ENCODE measurements at places on chromosomes 2 and 18. TPM values are rescaled to one million over a fixed set of nuclear protein-coding genes. Genes with fewer than 3 reads are reported as not detected.

GRCh38 chr18:48975120-48975816 is 24.5 kb upstream of the SMAD7 start:
- H3K27me3 ChIP-seq = no peaks in the 10 kb centered on the region
- H3K4me1 ChIP-seq = peaks cover 5% of the 10 kb centered on the region
- no peak for DNase-seq
- no peaks in the 10 kb centered on the region for H3K36me3 ChIP-seq
- peak overlapping the region; percentile 87 for H3K4me3 ChIP-seq

GRCh38 chr2:204031056-204031455 is 94.5 kb downstream of the ICOS start:
- H3K27me3 ChIP-seq = no peaks in the 10 kb centered on the region
- no peak overlapping the region for H3K27ac ChIP-seq

GRCh38 chr18:36440614-36441013 is 143.1 kb downstream of the FHOD3 start:
- H3K27ac ChIP-seq = no peak overlapping the region
- no peaks in the 10 kb centered on the region for H3K4me1 ChIP-seq
- H3K4me3 ChIP-seq = no peak overlapping the region
- no peaks in the 10 kb centered on the region for H3K36me3 ChIP-seq

GRCh38 chr18:30527226-30527625 is 515.3 kb downstream of the DSC3 start:
- peak overlapping the region; percentile 4 for H3K27ac ChIP-seq
- no peaks in the 10 kb centered on the region for H3K4me1 ChIP-seq
- no peaks in the 10 kb centered on the region for H3K36me3 ChIP-seq
- DNase-seq = no peak
- no peaks in the 10 kb centered on the region for H3K27me3 ChIP-seq

DNA sequence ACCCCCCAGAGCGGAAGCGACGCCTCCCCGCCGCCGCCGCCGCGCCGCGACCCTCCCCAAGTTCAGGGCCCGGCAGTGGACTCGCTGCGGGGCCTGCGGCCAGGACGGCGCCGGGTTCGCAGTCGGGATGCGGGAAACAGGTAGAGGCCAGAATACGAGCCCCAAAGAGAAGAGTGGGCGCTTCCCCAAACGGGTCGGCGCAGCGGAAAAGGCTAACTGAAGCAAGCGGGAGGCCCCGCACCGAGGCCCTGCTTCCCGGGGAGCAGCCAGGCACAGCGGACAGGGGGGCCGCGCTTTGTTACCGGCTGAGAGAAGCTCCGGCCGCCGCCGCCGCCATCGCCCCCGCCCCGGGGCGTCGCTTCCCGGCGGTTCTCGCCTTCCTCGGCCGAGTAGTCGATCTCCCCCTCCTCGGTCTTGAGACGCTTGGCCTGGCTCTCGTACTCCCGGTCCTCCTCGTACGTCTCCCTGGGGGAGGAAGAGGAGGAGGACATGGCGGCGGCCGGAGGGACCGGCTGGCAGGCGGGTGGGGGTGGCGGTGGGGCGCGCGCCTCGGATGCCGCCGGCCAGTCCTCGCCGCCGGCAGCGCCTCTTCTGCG is 494 bp downstream of the HNRNPLL start:
- DNase-seq = peak; percentile 78
- H3K27ac ChIP-seq = peak overlapping the region; percentile 96
- H3K4me3 ChIP-seq = peak overlapping the region; percentile 98

- no peaks in the 10 kb centered on the region for H3K27me3 ChIP-seq
- H3K4me3 ChIP-seq = no peak overlapping the region
- DNase-seq = no peak
- H3K4me1 ChIP-seq = no peaks in the 10 kb centered on the region
Observed at GRCh38 chr2:183542606-183543005, 418.4 kb downstream of the NUP35 start.

- no peak overlapping the region for H3K27ac ChIP-seq
- no peak for DNase-seq
- H3K4me1 ChIP-seq = no peaks in the 10 kb centered on the region
- H3K27me3 ChIP-seq = no peaks in the 10 kb centered on the region
Observed at GRCh38 chr18:12637901-12638643, 19.8 kb downstream of the SPIRE1 start.

- no peak for DNase-seq
- no peaks in the 10 kb centered on the region for H3K4me1 ChIP-seq
- H3K4me3 ChIP-seq = no peak overlapping the region
- no peaks in the 10 kb centered on the region for H3K36me3 ChIP-seq
- no peak overlapping the region for H3K27ac ChIP-seq
- H3K27me3 ChIP-seq = no peaks in the 10 kb centered on the region
Observed at GRCh38 chr2:75007061-75007460, 48.6 kb downstream of the POLE4 start.

GRCh38 chr2:203960811-203961210 is 24.2 kb downstream of the ICOS start:
- H3K36me3 ChIP-seq = no peaks in the 10 kb centered on the region
- DNase-seq = no peak
- H3K4me3 ChIP-seq = no peak overlapping the region
- no peaks in the 10 kb centered on the region for H3K4me1 ChIP-seq
- no peak overlapping the region for H3K27ac ChIP-seq
- H3K27me3 ChIP-seq = no peaks in the 10 kb centered on the region

DNA sequence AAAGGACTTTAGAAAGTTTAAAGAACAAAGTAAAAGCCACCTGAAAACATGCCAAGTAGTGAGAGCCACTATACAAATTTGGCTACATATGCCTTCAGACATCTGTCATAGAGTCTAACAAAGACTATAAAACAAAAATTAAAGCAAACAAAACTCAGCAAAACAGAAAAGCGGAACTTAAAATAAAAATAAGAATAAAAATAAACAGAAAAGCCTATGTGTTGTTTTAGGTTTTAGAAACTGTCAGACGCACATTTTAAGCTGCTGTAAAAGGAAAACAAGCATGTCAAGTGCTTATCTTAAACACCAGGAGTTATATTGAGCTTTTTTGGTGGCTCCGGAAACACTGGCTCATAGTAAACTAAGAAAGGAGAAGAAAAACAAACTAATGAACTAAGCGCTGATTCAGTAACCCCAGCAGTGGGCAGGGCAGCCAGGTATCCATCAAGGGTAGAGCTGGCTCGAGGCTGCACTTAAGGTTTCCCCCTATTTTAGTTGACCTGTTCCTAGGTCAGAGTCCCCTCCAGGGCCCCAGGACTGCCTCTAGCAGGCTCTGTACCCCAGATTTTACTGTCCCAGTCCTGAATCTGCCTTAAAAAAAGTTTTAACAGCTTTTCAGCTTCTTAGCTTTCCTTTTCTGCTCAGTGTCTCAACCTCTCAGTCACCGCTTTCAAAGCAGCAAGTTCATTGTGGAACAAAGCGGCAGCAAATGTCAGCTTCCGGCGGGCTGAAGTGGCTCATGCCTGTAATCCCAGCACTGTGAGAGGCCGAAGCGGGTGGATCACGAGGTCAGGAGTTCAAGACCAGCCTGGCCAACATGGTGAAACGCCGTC is 15.4 kb upstream of the RMC1 start:
- no peak overlapping the region for H3K4me3 ChIP-seq
- H3K27me3 ChIP-seq = no peaks in the 10 kb centered on the region
- peaks cover 4% of the 10 kb centered on the region for H3K36me3 ChIP-seq
- no peak for DNase-seq
- H3K27ac ChIP-seq = no peak overlapping the region
- H3K4me1 ChIP-seq = peaks cover 4% of the 10 kb centered on the region

DNA sequence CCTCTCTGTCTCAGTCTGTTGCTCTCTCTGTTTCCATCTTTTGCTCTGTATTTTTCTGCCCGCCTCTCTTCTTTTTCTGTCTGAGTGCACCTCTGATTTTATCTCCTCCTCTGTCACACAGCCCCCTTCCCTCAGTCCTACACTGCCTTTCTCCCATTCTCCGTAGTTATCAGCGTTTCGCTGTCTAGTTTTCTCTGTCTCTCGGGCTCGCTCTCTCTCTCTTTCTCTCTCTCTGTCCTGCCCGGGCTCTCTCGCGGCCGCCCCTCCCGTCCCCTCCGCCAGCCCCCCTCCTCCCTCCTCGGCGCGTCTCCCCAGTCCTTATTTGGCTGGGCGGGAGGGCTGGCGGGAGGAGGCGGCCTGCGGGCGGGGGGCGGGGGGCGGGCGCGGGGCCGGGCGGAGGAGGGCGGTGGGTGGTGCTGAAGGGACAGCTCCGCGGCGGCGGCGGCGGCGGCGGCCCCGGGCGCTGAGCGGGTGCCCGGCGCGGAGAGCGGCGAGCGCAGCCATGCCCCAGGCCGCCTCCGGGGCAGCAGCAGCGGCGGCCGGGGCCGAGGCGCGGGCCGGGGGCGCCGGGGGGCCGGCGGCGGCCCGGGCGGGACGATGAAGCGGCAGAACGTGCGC is at the start of gene KCNK3:
Gene KCNK3 (plus strand): TSS at position 444 of the 618 bp plus-strand sequence. CDS start 154 bp downstream, at position 598.
- H3K4me3 ChIP-seq = peak within 1 kb of the TSS; percentile 33
- peak; percentile 91 for DNase-seq
- no peak within 1 kb of the TSS for H3K27ac ChIP-seq
- H3K27me3 ChIP-seq = peaks cover 69% of the 10 kb centered on the region
- peaks cover 17% of the 10 kb centered on the region for H3K4me1 ChIP-seq

RGPD4 gene
- 0.07 TPM for total RNA-seq

ARHGAP28 gene
- 110 TPM for total RNA-seq

VWA3B gene
- total RNA-seq = 0.64 TPM

RNPEPL1 gene
- total RNA-seq = 46.5 TPM

Data from endodermal cell (in vitro differentiated cells).